ENCODE measurements at places on chromosomes 13 and 19.

DNA sequence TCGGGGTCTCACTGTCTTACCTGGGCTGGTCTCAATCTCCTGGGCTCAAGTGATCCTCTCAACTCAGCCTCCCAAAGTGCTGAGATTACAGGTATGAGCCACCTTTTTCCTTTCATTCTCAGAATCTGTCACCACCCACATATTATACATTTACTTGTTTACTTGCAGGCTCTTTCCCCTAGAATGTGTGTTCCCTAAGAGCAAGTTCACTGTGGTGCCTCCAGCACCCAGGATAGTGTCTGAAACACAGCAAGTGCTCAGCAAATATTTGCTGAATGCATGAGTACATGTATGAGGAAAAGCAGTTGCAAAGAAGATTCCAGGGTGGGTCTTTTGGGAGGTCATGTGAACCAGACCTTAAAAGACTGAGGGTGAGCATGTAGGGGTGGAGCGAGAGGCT lies 96.8 kb downstream of the RGCC start:
- no peak for DNase-seq

GRCh38 chr13:38661010-38661675 lies 25.7 kb upstream of the FREM2 start:
- no peak for DNase-seq

GRCh38 chr19:45826934-45827333 lies 11.8 kb upstream of the RSPH6A start:
- DNase-seq = no peak

- no peak for DNase-seq
Observed at GRCh38 chr19:16457195-16457953, 14.4 kb downstream of the EPS15L1 start.

DNA sequence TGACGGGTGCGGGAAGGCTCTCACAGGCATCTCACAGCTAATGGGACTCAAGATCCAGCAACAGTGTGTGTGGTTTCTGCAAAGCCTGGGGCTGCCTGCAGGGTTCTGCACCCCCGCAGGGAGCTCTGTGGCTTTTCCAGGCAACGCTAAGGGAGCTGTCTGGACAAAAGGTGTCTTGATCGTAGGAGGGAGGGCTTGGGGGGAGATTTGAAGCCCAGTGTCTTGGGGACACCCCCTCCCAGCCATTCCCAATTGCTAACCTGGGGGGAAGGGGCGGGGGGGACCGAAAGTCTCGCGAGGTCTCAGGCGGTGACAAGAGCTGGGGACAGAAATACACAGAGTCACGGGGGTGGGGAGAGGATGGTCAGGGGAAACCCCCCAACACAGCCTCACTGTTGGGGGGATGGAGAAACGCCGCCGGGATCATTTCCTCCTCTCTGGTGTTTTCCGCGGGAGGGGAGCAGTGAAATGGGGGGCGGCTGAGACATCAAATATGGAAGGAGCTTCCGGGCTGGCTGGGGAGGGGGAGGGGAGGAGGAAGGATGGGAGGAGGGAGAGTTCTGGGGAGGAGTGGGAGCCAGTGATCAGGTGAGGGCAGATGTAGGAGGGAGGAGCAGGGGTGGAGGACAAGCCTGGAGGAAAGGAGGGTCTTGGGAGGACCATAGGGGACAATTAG lies 13.3 kb downstream of the KCNC3 start:
- peak; percentile 37 for DNase-seq

- DNase-seq = no peak
Observed at GRCh38 chr13:80097561-80097960, 243.4 kb downstream of the SPRY2 start.

GRCh38 chr13:102441085-102441484 lies 39.2 kb upstream of the FGF14 start:
- DNase-seq = no peak

DNA sequence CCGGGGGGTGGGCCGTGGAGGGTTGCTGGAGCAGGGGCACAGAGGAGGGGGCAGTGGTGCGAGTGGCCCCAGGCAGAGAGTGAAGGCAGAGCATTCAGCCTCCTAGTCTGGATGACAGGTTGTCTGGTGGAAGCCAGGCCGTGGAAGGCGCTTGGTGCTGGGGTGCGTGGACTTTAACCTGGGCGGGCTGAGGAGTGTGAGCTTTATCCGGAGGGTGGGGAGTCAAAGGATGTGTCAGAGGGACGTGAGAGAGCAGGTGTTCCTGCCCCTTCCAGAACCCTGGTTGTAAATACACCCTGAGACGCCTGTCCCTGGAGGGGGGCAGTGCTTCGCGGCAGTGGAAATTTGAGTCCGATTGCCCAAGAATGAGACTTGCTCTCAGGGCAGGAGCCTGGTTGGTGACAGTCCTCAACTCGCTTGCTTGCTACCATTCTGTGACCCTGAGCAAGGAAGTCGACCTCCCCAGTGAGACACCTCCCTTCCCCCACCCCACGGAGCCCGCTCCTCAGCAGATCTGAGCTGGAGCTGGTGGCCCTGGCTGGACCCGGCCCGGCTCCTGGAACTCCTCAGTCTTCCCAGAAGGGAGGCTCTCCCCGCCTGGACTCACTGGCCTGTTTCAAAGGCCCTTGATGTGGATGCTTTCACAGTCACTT lies 2.3 kb downstream of the SPPL2B start:
- no peak for DNase-seq

GRCh38 chr19:46887240-46887782 lies 26.5 kb downstream of the ARHGAP35 start:
- no peak for DNase-seq

- DNase-seq = no peak
Observed at GRCh38 chr13:77033717-77034302, 6.9 kb upstream of the FBXL3 start.

DNA sequence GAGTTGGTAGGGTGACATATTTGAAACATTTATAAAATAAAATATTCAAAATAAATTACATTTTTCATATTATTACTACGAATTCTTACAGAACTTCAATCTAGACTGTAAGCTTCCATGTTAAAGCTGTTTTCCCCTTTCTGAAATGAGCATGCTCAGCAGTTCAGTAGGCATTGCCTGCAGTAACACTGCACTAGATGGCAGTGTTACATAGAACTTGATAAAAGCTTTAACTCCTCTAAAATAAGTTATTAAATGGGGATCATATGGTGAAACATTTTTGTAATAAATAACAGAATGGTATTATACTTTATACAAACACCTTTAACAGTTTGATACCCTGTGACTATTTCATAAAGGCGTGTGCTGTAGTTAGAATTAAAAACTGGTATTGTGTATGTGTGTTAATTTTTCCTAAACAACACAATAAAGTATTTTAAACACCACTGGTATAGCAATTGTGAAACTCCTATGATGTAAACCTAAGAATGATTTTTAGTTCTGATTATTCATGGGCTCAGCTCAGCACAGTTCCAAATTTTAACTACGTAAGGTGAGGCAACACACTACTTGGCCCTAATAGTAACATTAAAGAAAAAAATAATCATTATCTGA lies 11.6 kb upstream of the GPR18 start:
- peak; percentile 38 for DNase-seq

GRCh38 chr19:41351339-41352245 lies 2.1 kb downstream of the TGFB1 start:
- DNase-seq = peak; percentile 90

GRCh38 chr19:58304748-58305064 lies 471 bp upstream of the ERVK3-1 start:
- no peak for DNase-seq

DNA sequence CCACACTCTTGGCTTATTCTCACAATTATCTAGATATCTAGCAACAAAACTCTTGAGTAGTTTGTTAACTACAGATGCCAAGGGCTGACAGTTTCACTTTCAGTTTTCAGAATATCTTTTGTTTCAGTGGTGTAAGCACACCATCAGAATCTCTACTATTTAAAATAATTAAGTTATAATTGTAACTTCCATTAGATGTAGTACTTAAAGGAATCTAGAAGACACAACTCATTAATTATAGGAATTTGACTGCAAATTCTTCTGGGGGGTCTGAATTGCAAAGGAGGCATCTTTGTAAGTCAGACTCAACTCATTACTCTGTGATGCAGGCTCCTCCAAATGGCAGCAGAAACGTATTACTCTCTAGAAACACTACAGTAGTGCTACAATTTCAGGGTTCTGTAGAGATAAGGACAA lies 44.9 kb upstream of the USPL1 start:
- DNase-seq = peak; percentile 42

GRCh38 chr13:105908586-105908985 lies 626.9 kb downstream of the EFNB2 start:
- no peak for DNase-seq

DNA sequence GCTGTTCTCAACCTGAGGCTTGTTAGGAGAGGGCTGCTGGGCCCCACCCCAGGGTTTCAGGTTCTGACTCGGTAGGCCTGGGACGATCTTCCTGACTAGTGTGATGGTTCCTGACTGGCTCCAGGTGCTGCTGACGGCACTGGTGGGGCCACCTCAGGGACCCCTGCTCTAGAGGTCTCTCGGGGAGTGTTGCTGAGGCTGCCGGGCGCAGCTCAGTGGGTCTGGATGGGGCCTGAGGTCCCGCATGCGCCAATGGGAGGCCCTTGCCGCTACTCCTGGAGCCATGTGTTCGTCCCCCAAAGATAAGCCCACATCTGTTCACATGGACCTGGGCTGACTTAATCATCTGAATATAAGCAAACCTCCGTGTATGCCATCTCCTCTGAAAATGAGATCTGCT lies 133.0 kb downstream of the ATP11A start:
- no peak for DNase-seq

DNA sequence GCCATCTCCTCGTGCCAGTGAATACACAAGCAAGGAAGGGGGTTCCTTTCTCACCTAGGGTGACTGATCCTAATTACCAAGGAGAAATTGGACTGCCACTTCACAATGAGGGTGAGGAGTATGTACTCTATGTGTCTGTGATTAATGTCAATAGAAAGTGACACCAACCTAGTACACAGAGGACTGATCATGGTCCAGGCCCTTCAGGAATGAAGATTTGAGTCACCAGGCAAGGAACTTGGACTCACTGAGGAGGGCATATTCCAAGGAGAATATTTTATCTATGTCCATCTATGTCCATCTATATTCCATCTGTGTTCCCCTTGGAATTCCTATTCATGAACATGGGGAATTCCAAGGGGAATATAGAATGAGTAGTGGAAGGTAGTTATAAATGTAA lies 9.2 kb upstream of the ALOX5AP start:
- DNase-seq = no peak

Measured in activated naive CD4-positive, alpha-beta T cell treated with anti-CD3 and anti-CD28 coated beads, Interleukin-2, amount 10 ng/mL, durations not matched to agents 7 days and 5 days (primary cell).